LNCaP clone FGC (cell line): ENCODE measurements at places on chromosomes 16 and 17.

DNA sequence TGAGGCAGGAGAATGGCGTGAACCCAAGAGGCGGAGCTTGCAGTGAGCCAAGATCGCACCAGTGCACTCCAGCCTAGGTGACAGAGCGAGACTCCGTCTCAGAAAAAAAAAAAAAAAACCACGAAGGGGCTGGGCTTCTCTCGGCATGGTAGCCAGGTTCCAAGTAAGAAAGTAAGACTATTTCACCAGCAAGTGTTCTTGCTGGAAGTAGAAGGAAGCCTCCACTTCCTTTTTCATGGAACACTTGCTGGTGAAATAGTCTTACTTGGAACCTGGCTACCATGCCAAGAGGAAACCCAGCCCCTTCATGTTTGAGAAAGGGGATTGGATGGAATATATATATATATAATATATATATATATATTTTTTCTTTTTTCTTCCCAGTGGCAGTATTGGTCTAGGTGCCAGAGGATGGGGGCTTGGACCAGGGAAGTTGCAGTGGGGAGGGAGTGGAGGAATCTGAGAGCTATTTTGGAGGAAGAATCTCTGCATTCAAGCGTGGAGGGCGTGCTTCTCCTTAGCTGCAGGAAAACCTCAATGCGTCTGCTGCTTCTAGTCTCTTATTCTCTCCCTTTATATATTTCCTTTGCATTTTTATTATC lies 7.2 kb upstream of the N4BP1 start:
- no peak for DNase-seq

GRCh38 chr16:1424028-1424427 lies 3.5 kb upstream of the UQCC4 start:
- DNase-seq, result no peak

- DNase-seq, result peak; percentile 50
Observed at GRCh38 chr17:14755002-14755401, 454.1 kb downstream of the HS3ST3B1 start.

- no peak for DNase-seq
Observed at GRCh38 chr17:69709441-69709840, 294.9 kb downstream of the MAP2K6 start.

- DNase-seq, result no peak
Observed at GRCh38 chr16:81748476-81749198, 30.5 kb upstream of the PLCG2 start.

DNA sequence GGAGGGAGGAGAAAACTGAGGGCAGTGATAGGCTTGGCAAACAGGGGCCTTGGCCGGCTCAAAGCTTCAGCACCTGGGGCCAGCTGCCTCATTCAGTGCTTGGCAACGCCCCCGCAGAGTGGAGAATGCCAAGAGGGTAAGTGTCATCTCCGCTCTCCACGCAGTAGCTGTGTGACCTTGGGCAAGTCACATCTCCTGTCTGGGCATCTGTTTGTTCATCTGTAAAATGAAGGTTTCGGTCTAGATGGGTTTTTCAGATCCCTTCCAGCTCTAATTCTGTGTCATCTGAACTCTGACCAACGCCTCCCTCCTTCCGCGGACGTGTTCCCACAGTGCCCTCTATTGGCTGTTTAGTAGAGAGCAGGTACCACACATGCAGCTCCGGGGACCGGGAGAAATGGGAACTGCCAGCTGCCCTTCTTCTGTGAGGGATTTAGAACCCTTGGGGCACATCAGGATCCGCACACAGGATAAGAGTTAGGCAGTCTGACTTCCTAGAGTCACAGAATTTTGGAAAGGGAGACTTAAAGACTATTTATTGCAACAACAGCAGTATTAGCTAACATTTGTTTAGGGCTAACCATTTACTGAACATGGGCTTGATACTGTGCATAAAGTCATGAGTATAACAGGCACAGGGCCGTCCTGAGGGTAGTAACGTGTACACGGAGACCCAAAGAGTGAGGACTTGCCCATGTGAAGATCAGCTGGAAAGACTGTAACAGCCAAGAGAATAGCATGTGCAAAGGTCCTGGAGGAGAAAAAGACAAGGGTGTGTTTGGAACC lies 26.8 kb downstream of the GP2 start:
- peak; percentile 22 for DNase-seq
